ENCODE measurements at places on chromosomes 4 and X.

DNA sequence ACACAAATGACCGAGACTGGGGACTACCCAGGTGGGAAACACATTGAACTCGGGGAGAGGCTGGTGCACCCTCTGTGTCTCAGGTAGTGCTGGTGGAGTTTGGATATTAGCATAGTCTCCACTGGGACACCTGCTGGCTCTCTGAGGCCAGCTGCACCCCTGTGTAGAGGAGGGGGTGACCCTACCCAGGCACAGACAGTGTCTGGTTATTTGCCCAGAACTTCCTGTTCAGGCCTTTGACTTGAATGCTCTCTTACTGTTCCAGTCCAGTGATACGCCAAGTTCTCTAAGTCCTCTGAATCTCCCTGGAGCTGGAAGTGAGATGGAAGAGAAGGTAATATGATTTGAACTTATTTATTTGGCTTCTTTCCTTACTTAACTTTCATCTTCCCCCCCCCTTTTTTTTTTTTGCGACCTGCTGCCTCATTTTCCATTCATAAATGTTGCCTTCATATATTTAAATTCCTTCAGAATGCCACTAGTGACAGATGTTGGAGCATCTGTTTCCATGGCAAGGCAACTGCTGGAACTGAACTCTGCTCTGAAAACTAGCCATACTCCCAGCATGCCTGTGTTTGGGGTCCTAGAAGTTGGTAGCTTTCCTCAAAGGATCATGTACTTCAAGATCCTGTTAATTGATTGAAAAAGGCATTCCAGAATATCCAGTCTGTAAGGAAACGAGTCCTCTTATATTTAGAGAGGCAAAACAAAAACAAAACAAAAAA lies 76.7 kb downstream of the AASDH start:
- DNase-seq: no peak

- no peak for DNase-seq
These were observed 614.4 kb upstream of the INTU start for GRCh38 chr4:127018381-127018780.

DNA sequence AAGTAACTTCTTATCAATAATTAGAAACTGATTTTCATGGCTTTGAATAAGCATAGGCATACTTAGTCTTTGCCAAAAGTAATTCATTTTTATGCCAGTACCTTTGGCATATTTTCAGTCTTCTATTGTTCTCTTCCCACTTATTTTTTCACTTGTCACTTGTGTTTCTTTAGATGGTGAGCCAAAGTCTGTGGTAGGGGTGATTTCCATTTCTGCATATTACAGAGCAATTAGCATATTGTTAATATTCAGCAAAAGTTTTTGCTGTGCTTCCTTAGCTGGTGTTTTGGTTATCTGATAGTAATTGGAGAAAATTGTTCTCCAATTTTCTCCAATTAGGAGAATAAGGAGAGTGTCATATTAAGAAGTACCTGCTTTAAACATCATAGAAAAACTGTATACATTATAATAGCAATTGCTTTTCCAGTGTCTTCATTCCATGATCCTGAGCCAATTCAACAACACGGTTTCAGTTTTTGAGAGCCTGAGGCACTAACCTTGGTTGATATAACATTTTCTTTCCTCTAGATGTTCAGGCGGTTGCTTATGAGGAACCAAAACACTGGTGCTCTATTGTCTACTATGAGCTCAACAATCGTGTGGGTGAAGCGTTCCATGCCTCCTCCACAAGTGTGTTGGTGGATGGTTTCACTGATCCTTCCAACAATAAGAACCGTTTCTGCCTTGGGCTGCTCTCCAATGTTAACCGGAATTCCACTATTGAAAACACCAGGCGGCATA lies 64.7 kb downstream of the SMAD1 start:
- DNase-seq: no peak

DNA sequence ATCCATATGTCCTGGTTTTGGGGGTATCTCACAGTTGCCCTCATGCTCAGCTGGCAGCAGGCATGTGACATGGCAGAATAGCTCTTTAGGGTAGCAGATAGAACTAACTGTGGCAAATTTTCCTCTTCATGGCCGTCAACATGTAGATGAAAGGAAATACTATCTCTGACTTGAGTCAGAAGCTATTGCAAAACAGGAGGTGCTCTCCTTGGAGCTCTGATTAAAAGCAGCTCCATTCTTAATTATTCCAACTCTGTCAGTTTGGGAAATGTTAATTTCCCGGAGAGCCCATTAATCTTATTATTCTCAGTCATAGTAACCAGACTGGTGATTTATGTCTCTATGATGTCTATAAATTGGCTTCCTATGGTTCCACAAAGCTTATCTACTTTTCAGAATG lies 18.2 kb downstream of the IL13RA1 start:
- no peak for DNase-seq

DNA sequence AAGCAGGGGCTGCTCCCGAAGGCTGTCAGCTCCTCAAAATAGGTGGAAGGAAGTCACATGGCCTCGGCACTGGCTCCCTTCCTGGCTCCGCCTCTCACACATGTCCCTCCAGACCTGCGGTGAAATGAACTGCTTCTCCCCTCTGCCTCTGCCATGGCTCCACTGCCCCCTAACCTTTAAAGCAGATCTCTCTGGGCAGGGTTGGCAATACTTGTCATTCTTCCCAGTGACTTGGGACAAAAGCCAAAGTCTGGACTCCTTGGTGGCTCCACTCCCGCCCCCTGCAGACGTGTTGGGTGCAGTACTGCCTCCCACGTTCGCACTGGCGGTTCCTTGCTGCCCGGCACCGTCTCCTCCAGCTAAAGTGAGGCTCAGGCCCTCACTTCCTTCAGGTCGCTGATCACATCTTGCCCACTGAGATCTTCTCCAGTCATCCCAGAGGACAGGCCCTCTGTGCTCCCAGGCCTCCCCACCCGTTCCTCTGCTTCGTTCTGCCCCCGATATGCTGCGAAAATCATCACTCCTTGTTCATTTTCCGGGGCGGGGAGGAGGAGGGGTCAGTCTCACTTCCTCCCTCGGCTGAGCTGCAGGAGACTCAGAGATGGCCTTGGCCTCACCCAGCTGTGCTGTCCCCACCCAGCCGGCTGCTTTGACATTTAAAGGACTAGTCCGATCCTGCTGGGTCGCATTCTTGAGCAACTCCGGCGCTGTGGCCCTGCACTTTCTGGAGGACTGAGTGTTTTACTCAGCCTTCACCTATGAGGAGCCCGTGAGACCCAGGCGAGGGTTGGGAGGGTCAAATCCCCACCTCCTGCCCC lies 97.4 kb downstream of the PHKA2 start:
- peak; percentile 30 for DNase-seq

- DNase-seq: no peak
These were observed 102.0 kb downstream of the TSPAN5 start for GRCh38 chr4:98556451-98556850.

GRCh38 chr4:62531264-62531663 lies 1331.1 kb downstream of the ADGRL3 start:
- no peak for DNase-seq

- no peak for DNase-seq
These were observed 58.5 kb downstream of the PPA2 start for GRCh38 chr4:105415281-105415744.

DNA sequence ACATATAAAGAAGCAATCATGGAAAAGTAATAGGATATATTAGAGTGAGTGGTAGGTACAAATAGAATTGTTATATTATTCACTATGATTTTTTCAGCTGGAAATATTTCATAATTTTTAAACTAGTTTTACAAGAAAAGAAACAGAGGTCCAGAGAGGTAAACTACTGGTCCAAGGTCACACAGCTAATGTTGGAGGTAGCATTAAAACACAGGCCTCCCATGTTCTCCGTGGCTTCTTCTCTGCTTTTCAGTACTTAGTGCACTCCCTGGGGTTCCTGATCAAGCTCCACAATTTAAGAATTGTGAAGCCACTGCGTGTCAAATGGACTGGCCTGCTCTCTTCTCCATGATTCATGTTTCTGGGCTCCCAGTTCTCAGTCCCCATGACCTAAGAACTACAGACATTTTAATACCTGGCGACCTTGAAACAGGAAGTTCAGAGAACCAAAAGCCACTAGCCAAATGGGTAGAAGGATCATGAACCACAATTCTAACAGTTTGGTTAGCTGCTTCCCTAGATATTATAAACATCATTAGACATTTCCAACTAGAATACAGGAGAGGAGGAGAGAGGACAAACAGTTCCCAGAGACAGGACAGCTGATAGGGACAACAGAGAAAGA lies 172.0 kb upstream of the KLF3 start:
- DNase-seq: no peak

DNA sequence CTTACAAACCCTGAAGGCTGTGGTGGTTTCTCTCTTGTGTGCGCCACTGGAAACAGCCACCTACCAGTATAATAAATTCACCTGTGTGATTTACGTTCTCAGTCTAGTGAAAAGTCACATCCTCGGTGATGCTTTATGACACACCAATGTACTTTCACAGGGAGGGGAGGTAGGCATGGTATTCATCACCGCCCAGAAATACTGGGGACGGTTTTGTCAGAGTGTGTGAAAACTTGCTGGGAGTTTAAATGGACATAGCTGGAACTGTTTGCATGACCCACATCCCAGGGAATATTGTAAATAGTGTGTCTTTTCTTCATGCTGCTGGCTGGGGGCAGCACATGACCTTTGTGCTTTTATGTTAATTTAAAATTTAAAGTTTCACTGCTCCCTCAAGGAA lies 421.8 kb downstream of the MAPK10 start:
- DNase-seq: no peak

DNA sequence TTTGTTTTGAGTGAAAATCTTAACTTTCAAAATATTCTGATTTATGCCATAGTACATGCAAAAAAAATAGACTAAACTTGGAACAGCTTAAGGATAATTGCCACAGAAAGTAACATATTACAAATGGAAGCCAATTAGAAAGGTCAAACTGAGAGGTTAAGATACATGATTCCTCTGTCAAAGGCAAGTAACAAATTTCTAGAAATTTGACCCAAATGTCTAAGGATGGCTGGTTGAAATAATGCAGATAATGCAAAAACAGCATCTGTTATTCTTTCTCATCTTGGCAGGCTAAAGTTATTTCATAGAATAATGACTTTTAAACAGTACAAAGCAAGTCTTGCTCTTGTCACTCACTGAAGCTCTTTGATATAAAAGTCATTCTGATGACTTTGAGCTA lies 10.5 kb downstream of the FGF5 start:
- DNase-seq: no peak

- no peak for DNase-seq
These were observed 63.3 kb downstream of the TBC1D14 start for GRCh38 chr4:6972911-6973310.

GRCh38 chr4:48898733-48899431 lies 7.7 kb downstream of the OCIAD2 start:
- DNase-seq: no peak

- DNase-seq: no peak
These were observed 19.9 kb upstream of the TXK start for GRCh38 chr4:48153791-48154550.

DNA sequence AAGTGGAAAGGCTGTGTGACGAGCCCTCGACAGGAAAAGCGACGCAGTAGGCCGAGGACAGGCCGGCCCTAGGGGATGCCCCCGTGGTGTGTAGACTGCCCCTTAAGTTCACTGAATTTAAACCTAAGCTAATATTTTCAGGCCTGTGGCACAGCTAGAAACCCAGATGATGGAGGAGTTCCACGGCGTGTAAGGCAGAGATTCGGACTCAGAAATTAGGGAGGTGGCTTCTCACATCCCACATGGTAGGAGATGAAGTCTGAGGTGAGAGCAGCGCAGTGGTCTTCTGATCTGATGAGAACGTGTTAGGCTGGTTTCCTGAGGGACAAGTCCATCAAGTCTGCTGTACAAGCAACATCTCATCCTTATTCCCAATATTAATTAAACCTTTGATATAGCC lies 7.8 kb downstream of the LRP2BP start:
- DNase-seq: no peak

DNA sequence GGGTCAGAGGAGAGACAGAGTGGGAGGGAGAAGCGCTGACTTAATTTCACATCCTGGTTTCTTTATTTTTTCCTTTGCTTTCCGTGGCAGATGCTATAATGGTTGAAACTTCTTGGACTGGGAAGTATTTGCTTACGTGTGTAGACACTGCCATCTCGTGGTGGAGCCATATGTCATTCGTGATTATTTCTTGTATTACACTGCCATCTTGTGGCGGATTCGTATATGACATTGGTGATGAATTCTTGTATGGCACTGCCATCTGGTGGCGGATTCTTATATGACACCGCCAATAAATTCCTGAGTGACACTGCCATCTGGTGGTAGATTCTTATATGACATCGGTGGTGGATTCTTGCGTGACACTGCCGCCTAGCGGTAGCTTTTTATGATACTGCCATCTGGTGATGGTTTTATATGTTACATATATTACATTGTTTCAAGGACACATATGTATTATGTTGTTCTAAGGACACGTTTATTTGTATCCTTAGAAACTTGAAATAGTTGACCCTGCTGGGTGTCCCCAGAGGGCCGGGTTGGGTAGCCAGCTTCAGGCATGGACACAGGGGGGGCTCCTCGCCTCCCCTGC lies 37.3 kb upstream of the CLCN4 start:
- DNase-seq: peak; percentile 88

DNA sequence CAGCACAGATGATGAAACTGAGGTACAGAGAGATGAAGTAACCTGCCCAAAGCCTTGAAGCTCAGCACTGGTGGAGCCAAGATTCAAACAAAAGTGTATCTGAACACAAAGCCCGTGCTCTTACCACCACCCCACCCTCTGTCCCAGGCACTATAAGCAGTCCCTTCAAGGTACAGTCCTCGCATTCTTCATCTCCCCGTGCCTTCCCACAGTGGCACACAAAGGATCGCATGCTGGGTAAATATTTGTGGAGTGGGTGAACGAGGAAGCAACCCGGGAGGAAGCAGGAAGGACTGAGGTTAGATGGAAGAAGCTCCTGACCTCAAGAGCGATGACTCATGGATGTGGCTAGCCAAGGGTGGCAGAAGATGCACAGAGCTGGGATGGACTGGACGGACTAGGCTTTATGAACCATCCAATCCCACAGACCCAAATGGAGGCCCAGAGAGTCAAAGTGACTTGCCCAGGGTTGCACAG lies 18.4 kb downstream of the IQSEC2 start:
- peak; percentile 37 for DNase-seq

DNA sequence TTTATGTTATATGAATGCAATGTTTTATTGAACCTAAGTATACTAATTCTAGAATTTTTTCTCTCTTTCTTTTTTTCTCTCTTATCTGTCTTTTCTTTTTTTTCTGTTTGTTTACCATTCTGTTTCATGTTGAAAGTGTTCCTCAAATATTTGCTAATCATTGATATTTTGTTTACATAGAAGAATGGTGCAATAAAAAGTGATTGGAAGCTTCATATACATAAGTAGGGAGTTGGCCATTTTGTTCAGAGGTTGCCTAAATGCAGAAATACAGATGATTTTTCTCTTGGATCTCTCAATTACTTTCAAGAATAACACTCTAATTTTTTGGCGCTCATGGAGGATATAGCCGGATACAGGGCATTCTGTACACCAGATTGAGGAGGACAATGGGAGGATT lies 5.7 kb upstream of the SERTM2 start:
- DNase-seq: no peak

Measured in activated CD4-positive, alpha-beta T cell treated with anti-CD3 and anti-CD28 coated beads, Interleukin-2, Interleukin-4, amounts not matched to agents 100 ng/mL and 50 ng/mL, durations not matched to agents 16 hours and 8 hours (primary cell).